ENCODE measurements at places on chromosomes 1 and 21.

- DNase-seq = no peak
These were observed 81.2 kb upstream of the RALGPS2 start for GRCh38 chr1:178643831-178644230.

DNA sequence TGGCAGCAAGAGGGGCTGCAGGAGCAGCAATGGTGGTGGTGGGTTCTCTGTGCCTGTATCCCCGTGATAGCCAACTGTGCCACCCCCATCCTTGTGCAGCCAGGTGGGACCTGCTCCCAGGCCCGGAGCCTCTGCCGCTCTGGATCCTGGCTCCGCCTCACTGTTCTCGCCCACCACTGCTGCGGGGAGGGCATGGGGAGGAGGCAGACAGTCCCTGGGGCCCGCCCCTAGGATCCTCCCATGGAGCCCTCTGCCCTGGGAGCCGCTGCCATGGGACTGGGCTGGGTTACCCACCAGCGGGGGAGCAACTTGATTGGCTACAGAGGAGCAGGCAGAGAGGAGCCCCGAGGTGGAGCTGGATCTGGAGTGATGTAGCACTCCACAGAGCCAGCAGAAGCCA, 31.6 kb downstream of the CD1D start:
- no peak for DNase-seq

DNA sequence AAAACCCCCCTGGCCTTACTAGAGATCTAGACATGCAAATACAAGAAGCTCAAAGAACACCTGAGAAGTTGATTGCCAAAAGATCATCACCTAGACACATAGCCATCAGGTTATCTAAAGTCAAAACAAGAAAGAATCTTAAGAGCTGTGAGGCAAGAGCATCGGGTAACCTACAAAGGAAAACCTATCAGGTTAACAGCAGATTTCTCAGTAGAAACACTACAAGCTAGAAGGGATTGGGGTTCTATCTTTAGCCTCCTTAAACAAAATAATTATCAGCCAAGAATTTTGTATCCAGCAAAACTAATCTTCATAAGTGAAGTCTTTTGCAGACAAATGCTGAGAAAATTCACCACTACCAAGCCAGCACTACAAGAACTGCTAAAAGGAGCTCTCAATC, 12.2 kb upstream of the SPRR2F start:
- DNase-seq = no peak

DNA sequence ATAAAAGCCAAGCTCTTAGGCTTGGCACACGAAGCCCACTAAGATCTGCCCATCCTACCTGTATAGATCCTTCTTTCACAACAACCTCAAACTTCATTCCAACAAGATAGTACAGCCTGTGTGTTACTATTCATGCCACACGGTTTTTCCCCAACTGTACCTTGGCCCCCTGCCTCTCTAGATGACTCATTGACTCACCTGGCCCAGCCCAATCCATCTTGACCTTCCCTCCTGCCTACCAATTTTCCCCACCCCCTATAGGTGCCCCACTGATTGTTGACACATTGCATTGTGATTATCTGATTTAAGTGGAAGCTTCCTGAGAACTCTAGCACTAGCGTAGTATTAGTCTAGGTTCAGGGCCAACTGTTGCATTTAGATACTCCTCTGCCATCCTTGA, 2.0 kb upstream of the CD101 start:
- no peak for DNase-seq

DNA sequence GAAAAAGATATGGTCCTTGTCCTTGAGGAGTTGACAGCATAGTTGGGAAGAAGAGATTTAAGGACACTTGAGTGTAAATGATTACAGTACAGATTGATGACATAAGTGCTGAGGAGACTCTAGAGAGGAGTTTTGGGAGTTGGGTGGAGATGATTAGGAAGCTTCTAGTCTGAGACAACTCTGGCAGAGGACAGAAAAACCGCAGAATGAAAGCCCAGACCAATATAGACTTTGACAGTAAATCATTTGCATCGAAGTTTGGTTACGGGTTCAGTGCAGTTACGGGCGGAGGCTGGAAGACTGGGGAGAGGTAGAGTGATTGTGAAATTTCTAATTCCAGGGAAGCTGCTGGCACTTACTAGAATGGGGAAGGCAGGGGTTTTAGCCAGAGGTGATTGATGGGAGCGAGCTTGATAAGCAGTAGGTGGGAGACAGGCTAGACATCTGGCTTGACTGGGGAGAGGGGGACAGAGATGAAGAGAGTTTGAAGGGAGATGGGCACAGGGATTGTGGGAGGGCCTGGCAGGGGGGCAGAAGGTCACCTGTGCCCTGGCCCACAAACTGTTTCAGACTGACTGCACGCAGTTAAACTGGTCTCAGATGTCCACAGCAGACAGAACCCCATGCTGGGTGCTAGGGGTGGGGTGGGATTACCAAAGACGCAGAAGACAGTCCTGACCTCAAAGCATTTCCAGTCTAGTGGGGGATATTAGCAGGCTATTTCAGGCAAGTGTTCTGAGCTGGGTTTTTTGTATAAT, 20.1 kb downstream of the SH2D2A start:
- no peak for DNase-seq

DNA sequence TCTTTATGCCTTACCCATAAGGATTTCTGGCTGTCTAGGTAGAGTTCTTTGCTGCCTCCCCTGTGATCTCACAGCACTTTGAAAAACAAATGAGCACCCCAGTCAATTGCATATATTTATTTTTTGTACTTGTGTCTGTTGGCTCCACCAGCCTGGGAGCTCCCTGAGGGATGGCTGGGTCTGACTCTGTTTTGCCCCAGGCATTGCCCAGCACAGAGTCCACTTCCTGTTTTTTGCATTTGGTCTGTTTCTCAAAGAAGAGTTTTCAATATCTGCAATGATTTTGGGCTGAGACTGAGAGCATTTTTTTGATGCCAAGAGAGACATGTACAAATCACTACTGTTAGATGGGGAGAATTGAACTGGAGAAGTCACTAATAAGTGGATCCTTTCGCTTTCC, 125.0 kb downstream of the FOXD2 start:
- no peak for DNase-seq

DNA sequence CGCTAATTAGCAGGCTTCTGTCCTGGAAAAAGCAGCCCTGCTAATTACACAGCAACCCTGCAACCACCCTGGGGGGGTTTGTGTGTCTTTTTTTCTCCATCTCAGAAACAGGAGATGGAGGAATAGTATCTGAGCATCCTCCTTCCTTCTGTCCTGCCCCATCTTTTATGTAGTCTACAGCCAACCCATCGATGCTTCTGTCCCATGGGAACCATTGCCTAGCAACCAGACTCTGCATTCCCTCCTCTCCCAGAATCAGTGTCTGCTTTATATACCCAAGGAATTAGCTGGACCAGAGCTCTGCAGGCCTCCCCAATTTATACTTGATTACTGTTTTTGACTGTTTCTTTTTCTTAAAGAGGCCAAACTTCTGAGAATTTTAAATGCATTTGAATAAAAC, 35.1 kb downstream of the LRRC38 start:
- no peak for DNase-seq

DNA sequence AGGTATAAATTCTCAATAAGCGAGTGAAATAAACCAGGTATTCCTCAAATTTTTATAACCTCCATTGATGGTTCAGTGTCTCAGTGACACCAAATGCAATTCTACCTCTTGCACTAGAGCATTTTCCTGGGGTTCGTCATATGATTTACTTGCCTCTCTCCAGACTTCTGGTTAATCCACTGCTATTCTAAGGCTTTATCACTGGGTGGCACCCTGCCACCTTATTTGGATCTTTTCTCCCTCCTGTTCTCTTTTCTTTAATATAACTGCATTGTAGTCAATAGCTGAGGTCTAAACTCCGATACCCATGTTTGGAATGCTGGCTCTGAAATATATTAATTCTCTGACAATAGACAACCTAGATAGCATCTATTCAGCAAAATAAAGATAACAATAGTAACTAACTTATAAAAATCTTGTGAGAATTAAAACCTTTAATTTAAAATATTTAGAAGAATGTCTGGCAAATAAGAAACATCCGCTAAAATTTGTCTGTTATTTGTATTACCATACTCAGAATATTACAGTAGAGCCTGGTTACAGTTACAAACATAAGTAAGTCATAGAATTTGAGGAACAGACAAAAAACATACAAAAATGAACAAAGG, 436.4 kb downstream of the PLA2G4A start:
- DNase-seq = no peak
